ENCODE measurements at places on chromosomes 13 and 19.

DNA sequence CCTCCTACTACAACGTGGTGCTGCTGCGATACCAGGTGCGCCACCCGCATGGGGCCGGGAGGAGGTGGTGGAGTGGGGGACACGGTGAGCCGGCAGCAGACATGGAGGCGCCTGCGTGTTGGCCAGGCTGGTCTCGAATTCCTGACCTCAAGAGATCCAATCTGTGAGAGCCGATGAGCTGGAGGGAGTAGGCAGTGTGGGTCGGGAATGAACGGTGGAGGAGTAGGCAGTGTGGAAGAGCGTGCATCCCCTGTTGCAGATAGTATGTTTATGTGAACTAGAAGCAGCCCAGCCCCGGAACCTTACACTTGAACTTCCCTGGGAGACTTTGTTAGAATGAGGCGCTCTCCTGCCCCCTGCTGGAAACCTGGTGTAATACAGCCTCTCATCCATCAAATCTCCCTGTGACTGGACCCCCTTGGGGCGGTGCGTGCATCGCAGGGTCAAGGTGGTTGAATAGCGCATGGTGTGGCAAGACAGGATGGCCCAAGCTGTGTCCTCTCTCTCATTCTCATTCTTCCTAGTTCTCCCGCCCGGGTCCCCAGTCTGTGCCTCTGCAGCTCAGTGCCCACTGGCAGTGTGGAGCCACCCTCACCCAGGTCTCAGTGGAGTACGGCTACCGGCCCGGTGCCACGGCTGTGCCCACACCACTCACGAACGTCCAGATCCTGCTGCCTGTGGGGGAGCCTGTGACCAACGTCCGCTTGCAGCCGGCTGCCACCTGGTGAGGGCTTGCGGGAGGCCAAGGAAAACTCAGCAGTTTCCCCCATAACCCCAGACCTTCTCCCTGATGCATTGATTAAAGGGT lies 10.5 kb upstream of the B3GNT3 start:
- DNase-seq: no peak

- DNase-seq: no peak
Measured at GRCh38 chr13:44920013-44920412, 69.3 kb downstream of the NUFIP1 start.

- DNase-seq: no peak
Measured at GRCh38 chr19:57171551-57172081, 4.3 kb upstream of the DUXA start.

DNA sequence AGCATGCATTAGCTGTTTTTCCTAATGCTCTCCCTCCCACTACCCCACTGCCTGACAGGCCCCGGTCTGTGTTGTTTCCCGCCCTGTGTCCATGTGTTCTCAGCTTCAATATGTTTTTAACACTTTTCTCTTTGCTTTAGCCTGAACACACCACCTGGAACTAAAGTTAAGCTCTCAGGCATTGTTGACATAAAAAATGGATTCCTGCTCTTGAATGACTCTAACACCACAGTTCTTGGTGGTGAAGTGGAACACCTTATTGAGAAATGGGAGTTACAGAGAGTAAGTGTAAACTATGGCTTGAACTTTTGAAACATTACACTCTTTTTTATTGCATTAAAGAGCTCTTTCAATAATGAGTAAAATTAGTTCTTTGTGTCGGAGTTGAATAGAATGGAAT lies 70.1 kb downstream of the TDRD3 start:
- no peak for DNase-seq

DNA sequence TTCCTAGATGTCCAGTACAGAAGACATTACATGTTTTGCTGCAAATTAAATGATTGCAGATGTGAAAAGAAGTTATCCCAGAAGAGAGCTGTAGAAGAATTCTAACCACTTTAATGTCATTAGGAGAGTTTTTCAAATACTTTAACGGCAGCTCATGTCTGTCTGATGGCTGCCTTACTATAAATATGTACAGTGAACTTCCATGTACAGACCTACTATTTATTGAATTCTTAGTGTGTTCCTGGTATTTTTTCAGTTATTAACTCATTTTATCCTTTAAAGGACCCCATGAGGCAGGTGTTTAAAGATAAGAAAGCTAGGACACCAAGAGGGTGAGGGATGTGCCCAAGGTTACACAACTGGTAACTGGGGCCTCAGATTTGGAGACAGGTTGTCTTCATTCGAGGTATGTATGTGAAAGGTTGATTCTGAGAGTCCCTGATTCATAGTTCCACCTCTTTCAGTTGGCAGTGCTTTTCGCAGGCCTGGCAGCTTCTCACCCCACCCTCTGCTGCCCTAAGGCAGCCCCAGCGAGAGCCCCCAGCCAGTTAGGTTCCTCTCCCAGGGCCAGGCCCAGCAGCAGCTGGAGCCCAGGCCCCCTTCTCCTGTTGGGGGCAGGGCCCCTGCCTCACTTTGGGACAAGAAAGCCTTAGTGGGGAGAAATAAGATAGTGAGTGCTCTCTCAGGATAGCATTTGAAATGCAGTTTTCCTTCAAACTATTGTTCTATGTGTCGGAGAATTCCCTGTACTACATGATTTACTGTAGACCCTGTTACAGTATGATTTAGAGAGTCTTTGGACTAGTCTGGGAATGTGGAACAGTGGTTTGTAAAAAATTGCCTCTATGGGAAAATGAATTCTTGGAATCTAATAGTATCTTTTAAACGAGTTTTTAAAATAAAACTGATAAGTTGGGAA lies 67.7 kb upstream of the TEX29 start:
- no peak for DNase-seq

DNA sequence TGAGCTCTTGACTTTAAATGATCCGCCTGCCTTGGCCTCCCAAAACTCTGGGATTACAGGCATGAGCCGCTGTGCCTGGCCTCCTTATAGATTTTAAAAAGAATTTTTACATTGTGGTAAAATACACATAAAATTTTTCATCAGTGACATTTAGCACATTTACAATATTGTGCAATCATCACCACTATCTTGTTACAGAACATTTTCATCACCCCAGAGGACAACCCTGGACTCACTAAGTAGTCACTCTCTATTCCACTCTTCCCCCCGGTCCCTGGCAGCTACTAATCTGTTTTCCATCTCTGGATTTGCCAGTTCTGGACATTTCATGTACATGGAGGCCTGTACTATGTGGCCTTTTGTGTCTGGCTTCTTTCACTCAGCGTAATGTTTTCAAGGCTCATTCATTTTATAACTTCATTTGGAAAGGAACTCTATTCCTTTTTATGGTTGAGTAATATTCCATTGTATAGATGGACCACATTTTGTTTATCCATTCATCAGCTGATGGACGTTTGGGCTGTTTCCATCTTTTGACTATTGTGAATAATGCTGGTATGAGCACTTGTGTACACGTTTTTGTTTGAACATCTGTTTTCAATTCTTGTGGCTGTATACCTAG lies 19.9 kb downstream of the MEGF8 start:
- no peak for DNase-seq

- no peak for DNase-seq
Measured at GRCh38 chr19:16160445-16160942, 12.8 kb downstream of the CIB3 start.

DNA sequence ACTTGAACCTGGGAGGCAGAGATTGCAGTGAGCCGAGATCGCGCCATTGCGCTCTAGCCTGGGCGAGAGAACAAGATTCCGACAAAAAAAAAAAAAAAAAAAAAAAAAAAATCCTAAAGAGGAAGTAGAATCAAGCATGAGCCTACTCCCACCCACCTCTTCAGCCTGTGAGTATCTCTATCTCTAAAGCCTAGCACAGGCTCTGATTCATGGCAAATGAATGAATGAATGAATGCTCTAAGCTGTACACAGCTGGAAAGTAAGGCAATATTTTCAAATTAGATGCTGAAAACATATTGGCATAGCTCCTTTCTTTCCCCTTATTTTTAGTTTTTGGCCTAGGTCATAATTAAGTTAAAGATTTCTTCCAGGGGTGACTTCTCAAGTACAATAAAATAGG lies 35.7 kb upstream of the FAM216B start:
- DNase-seq: no peak

GRCh38 chr19:32865326-32865725 lies 4.2 kb downstream of the SLC7A9 start:
- DNase-seq: no peak

GRCh38 chr13:24682353-24682752 lies 2.1 kb downstream of the ATP12A start:
- no peak for DNase-seq

GRCh38 chr19:56333506-56333905 lies 18.9 kb upstream of the ZSCAN5A start:
- DNase-seq: peak; percentile 29

- no peak for DNase-seq
Measured at GRCh38 chr13:77760893-77761292, 63.4 kb downstream of the SLAIN1 start.
